Activated CD8-positive, alpha-beta memory T cell treated with anti-CD3 and anti-CD28 coated beads for 36 hours (primary cell): ENCODE measurements at places on chromosomes 6 and 20. TPM values are rescaled to one million over a fixed set of nuclear protein-coding genes. Genes with fewer than 3 reads are reported as not detected.

SERAC1 gene
- total RNA-seq, result 6.9 TPM

PKIG gene
- 4.4 TPM for total RNA-seq

RIPPLY2 gene
- total RNA-seq, result not detected

OPRL1 gene
- total RNA-seq, result 0.19 TPM

TFAP2D gene
- total RNA-seq, result not detected

LY6G5C gene
- total RNA-seq, result 3.1 TPM

ADAM33 gene
- not detected for total RNA-seq

PLCB4 gene
- total RNA-seq, result not detected

SCRT2 gene
- not detected for total RNA-seq

RIMS4 gene
- total RNA-seq, result not detected

CST9L gene
- total RNA-seq, result not detected

LCA5 gene
- total RNA-seq, result 0.08 TPM

NKAIN4 gene
- not detected for total RNA-seq

NHSL1 gene
- total RNA-seq, result 0.38 TPM

FAM83D gene
- total RNA-seq, result 11.6 TPM

AKAP12 gene
- 1.5 TPM for total RNA-seq

EEF1E1 gene
- total RNA-seq, result 81.1 TPM

ADTRP gene
- 4.2 TPM for total RNA-seq

MCCD1 gene
- not detected for total RNA-seq

MATN4 gene
- total RNA-seq, result 0.32 TPM

PXDC1 gene
- 0.13 TPM for total RNA-seq

LY6G6D gene
- total RNA-seq, result not detected

BEND6 gene
- total RNA-seq, result not detected

OXT gene
- 0.46 TPM for total RNA-seq

PTK6 gene
- 0.15 TPM for total RNA-seq

MMP24 gene
- 0.04 TPM for total RNA-seq

EYA2 gene
- total RNA-seq, result not detected

RIPOR3 gene
- total RNA-seq, result not detected

HBS1L gene
- 141 TPM for total RNA-seq

KCNK5 gene
- total RNA-seq, result 32.0 TPM
